ENCODE measurements at places on chromosomes 5 and 9.
A peak's percentile ranks its signal among the peaks of the same experiment; 100 is the strongest.

DNA sequence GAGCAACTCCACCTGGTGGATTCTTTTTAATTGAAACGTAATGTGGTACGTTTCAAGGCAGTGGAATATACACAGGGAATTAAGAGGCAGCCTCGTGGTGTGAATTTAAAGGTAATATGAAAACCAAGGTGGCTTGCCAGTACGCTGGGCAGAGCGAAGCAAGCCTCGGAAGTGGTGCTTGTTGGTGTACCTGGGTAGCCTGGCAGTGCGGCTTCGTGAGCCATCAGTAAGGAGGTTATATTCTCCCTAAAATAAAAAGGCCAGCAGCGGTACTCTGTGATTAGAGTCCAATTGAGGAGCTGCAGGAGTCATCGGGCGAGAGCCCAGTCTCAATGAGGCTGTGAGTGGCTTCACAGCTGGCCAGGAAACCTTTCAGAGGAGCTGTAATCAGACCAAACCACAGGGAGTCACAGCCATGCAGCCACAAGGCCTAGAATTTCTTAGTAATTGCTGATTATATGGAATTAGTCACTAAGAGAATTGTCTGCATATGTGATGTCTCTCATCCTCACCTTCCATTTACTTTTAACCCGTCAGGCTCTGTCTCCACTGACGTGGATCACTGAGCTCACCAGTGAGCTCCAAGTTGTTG lies 57.7 kb downstream of the DCP2 start:
- peak; percentile 18 for DNase-seq

DNA sequence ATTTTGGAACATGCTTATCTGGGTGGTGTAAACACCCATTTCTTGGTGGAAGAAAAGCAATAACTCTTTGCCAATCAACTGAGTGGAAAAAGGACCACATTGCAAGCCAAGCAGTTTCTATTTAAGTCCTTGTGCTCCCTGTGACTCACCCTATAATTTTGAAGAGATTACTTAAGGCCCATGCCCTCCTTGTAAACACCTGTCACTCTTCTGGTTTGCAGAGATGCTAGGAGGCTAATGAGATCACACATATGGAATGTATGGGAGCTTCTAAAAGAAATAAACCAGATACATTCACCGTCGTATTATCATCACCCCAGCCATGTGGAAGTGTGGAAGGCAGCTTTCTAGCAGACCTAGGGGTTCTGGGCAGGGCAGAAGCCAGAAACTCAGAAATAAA lies 337.1 kb downstream of the GADD45G start:
- no peak for DNase-seq

- no peak for DNase-seq
Observed at GRCh38 chr5:28156981-28157380, 1118.6 kb upstream of the CDH9 start.

GRCh38 chr5:140998921-140999410 lies 32.7 kb downstream of the PCDHAC2 start:
- no peak for DNase-seq

GRCh38 chr9:107292821-107293542 lies 9.9 kb downstream of the RAD23B start:
- DNase-seq = no peak

DNA sequence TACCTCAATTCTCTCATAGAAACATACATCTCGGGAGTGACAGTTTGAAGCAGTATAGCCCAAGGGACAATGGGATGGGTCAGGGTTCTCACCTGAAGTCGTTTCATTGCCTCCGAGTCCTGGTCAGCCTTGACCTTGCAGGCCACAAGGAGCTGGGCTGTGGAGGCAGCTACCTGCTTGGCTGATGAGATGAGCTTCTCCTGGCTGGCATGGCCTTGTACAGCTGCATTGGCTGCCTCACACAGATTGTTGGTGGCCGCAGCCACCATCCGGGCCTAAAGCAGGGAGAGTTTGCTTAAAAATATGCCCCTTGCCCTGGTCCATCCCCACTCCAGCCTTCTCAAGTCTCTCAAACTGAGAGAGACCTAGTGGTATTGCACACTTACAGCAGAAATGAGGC lies 8.5 kb upstream of the TPM2 start:
- no peak for DNase-seq

DNA sequence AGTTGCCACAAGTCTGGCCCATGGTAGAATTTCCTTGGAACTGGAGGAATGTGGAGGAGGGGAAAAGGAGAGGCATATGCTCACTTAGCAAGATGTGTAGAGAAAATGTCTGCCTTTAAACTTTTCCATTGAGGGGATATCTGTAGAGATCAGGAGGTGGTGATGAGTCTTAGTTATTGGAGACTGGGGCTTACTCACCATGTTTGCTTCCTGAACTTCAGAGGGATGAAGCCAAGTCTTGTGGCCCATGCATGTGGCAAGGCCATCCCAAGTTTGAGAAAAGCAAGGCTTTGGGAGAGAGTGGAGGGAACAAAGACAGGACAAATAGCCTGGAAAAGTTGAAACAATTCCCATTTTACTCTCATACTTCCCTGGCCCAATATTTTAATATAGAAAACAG lies 124.5 kb downstream of the GDNF start:
- no peak for DNase-seq
